ENCODE measurements at places on chromosomes 11 and 22.
A peak's percentile ranks its signal among the peaks of the same experiment; 100 is the strongest.

DNA sequence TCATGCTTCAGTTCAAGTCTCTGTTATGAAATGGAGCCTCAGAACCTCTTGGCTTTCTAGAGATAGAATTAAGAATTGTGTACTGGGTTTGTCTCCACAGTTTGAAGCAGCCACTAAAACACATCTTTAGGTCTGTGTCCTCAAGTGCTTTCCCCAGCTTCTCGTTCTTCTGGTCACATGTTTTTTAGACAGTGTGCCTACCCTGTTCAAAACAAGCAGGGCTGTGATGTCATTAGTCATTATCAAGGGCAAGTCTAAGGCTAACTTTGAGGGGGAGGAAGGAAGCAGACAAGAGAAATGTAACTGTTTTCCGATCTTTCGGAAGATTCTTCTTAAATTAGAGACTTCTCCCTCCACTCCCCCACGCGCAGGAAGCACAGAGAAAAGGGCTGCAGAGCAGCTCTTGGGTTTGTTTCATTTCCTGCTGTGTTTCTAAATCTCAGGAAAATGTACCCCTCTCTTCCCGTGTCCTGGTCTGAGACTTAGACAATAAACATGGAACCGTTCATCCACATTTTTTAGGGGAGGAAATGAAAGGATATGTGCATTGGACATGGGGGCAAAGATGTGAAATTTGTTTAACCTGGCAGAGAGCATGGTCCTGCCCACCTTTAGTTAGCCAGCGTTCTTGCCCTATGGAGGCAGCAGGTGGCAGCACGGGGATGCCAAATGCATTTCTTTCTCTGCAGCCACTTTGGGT lies 3.1 kb downstream of the AKIP1 start:
- peak; percentile 45 for DNase-seq

DNA sequence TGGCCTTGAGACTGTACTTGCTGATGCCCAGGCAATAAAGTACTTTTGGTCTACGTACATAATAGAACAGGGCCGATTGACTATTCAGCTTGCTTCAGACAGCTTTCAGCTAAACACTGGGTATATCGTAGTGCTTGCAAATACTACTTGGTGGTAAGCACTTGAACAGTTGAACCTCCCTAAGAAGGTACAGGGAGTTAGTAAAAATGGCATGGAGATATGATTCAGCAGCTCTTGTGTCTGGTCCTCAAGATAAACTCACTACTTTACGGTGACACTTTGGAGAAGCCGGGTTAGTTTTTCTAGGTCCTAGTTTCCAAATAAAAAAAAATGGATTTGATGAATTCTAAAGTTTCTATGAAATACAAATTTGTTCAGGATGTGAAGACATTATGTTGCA lies 7.3 kb downstream of the CCDC117 start:
- DNase-seq = no peak

DNA sequence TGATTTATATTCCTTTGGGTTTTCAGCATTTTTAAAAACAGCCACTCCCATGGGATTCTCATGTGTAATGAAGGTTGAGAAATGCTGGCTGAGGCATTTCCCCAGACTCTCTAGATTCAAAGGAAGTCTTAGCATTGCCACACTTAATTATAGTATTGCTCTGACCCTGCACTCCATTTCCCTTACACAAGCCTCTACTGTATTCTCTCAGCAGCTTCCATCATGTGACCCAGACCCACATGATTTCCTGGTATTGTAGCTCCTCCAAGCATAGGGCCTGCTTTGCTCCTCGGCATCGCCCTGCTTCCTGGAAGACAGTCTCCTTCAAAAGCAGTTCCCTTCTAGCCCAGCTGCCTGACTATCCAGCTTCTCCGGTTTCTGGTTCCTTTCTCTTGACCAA lies 261.5 kb downstream of the LARGE1 start:
- DNase-seq = peak; percentile 8

DNA sequence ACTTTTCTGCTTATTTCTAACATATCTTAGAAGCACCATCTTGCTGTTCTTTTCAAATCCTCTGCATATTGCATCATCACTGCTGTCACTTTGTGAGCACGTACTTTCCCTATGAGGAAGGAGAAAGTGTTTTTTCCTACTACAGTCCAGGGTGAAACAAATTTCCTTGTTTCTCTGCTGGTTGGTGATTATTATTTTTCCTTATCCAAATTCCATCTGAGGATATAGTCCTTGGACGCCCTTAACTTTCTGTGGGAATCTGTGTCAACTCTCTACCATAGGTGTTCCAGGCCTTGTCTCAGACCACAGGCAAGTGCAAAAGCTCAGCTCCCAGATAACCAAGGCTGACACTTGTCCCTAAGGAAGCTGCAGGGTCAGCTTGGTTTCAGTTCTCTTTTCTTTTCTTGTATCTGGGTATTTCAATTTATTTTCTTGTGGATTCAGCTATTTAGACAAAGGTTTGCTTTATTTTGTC lies 29.4 kb upstream of the LYVE1 start:
- DNase-seq = peak; percentile 58

- DNase-seq = no peak
These were observed 64.7 kb downstream of the PDE2A start for GRCh38 chr11:72609476-72609875.

- peak; percentile 42 for DNase-seq
These were observed 2.5 kb downstream of the FCHSD2 start for GRCh38 chr11:73139476-73140198.

DNA sequence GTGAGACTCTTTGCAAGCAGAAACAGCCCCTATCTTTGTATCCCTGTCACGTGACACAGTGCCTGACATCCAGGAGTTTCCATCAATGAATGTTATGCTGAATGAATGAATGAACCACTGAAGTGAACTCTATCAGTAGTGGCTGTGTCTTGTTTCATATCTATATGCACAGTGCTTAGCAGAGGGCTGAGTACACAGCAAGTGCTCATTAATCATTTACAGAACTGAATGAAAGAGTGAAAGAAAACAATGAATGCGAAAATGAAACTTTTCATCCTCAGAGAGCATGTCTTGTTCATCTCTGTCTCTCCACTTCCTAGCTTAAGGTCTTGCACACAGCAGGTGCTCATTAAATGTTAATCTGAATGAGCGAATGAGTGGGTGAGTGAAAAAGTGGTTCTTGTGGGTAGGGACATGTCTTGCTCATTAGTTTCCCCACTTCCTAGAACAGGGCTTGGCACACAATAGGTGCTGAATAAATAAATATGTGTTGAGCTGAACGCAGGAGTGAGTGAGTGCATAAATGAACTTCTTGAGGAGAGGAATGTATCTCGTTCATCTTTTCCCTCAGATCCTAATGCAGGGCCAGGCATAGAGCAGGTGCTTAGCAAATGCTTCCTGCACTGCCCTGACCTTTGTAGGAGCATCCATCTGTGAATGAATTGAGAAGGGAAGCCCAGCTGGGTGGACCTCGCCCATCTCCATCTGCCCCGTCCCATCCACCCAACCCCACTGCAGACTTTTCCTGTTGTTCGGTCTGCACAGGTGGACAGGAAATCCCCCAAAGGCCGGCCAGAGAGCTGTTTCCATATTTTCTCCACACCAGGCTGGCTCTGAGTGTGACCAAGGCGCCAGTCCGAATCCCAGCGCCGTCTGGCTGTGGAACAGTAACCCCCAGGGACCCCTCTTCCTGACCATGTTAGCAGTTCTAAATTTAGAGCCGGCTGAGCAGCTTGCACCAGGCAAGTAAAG lies 113.4 kb upstream of the CRYBB3 start:
- DNase-seq = peak; percentile 40

- no peak for DNase-seq
These were observed 31.2 kb upstream of the LINC01488 start for GRCh38 chr11:69450064-69450856.

DNA sequence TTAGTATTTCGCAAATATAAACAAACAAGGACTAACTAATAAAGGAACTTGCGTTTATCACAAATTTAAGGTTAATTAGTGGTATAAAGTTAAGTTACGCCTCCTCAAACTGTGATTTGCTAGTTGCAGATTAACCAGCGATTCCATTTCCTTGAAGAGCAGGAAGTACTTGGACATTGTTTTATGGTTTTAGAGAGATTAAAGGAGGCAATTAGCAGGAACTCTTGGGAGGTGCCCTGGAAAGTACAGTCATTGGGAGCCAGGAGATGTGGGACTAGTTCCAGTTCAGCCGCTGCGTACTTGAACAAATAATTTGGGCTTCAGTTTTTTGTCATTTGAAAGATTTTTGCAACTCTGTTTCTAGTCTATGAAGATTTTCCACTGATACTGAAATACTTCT lies 3.3 kb downstream of the FAM118B start:
- no peak for DNase-seq

- no peak for DNase-seq
These were observed 2.6 kb downstream of the CHRM1 start for GRCh38 chr11:62918531-62918930.

DNA sequence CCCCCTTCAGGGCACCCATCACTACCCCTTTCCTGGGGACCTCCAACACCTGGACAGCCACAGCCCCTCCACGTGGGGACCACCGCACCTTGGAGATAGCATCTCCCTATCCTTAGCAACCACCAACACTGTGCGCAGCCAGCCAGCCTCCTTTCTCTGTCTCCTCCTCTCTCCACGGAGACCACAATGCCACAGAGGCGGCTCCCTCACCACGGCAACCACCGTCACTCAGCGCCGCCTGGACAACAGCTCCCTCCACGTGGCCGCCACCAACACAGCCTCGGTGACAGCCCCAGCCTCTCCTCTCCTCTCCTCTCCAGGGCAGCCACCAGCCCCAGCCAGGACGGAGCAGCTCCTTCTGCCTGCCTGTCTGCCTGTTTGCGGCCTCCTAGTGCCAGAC lies 10.5 kb downstream of the ELFN2 start:
- DNase-seq = no peak

GRCh38 chr11:45617871-45618601 lies 47.4 kb downstream of the CHST1 start:
- no peak for DNase-seq

DNA sequence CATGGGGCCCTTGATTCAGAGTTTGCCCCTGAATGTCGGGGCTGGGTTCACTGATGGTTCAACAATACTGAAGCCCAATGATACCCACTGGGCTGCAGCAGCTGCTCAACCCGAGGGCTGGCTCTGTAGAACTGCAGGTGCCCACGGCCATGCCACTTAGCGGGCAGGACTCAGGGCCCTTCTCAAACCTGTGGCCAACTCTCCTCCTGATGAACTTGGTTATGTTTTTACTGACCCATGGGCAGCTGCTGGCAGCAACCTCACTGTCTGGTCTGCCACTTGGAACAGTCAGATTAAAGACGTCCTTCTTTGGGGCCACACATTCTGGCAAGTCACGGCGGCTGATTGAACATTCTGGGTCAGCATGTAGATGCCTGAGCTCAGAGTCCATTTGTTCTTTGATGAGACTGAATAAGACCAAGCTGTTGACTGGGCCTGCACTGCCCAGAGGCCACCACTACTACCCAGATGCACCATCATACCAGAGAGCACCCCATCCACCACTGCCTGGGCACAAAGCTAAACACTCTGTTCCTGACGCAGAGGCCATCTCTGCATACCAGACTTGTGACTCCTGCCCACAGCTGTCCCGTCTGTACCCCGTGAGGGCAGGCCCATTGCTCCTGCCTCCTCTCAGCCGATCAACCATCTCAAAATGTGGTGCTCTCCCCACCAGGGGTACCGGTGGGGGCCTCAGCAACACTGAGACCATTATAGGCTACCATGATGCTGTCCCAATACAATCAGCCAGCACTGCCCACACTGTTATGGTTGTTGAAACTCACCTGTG lies 67.8 kb downstream of the SHANK2 start:
- no peak for DNase-seq

DNA sequence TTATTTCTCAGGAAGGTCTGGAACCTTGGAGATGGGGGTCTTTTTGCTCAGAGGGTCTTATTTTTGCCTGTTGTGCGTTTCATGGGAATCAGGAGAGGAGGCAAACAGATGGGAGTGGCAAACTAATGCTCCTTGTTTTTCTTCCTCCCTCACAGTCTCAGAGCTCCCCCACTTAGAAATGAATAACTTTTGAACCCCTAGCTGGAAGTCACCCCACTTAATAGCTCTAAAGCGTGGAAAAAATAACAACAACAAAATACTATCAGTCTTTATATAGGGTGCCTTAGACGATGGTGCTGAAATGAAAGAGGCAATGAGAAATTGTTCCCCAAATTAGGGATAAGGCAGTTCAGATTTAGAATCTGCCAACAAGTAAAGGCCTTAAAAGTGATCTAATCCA lies 76.8 kb upstream of the BDNF start:
- no peak for DNase-seq

GRCh38 chr11:94806014-94806413 lies 37.9 kb downstream of the AMOTL1 start:
- peak; percentile 28 for DNase-seq

- DNase-seq = no peak
These were observed 40.0 kb upstream of the PTH start for GRCh38 chr11:13535819-13536218.

DNA sequence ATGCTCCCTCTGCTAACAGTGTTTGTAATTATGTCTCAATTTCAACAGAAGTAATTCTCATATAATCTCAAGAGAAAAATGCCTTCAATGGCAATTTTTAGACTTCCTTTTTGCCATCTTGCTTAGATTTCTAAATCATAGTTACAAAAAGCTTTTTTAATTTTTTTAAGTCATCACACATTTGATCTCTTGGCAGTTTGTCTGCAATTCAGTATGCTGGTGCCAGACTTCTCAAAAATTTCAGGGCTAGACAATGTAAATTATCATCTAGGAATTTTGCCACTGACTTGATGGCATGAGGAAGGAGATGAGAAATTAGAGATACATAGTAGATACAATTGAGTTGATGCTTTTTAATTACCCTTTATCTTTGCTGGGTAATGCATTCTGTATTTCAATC lies 1176.7 kb upstream of the CNTN5 start:
- no peak for DNase-seq

GRCh38 chr22:35226958-35227647 lies 30.2 kb upstream of the HMGXB4 start:
- no peak for DNase-seq

DNA sequence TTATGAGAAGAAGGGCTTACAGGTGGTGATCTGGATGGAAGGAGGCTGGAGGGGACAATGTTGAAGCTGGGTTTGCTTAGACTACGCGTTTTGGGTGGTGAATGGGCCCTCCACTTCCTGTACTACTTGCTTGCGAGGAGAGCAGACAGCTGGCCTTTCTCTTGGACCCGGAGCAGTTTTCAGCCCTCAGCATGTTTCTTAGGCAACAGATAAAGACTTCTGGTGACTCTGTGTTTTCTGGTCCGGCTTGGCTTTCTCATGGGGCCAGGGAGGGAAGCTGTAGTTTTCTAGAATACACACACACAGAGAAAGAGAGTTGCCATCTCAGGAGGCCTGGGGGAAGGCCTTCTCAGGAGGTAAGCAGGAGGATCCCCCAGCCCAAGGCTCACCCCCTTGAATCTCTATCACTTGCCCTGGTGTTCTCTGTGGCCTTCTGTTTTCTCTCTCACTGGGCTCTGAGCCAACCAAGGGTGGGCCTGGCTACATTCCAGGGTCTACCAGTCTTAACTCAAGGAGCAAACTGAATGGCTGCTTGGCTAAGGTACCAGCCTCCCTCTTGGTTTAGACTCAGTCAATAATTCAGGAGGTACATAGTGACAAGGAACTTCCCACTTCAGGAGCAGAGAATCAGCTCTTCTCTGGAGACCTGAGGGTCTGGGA lies 2.4 kb downstream of the CCS start:
- peak; percentile 89 for DNase-seq

DNA sequence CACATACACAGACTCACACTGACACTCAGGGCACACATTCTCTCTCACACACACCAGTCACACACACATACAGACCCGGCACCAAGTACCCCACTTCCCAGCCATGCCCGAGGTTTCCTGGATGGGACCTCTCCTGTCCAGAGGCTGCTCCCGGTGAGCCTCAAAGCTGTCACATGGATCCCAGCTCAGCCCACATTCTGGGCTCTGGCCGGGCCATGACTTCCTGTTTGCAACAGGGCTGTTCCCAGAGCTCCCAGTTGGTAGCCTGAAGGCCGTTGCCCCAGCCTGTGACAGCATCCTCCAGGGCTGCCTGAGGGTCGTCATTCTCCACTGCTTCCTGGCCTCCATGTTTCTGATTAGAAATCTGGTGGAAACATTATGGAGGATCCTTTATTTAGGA lies 14.6 kb upstream of the CYP2D6 start:
- no peak for DNase-seq
